ENCODE measurements at places on chromosomes 5 and 9.

- no peak for DNase-seq
Measured at GRCh38 chr9:20447291-20447690, 175.0 kb downstream of the MLLT3 start.

GRCh38 chr5:96049398-96050272 is 88.0 kb upstream of the ELL2 start:
- DNase-seq = no peak

DNA sequence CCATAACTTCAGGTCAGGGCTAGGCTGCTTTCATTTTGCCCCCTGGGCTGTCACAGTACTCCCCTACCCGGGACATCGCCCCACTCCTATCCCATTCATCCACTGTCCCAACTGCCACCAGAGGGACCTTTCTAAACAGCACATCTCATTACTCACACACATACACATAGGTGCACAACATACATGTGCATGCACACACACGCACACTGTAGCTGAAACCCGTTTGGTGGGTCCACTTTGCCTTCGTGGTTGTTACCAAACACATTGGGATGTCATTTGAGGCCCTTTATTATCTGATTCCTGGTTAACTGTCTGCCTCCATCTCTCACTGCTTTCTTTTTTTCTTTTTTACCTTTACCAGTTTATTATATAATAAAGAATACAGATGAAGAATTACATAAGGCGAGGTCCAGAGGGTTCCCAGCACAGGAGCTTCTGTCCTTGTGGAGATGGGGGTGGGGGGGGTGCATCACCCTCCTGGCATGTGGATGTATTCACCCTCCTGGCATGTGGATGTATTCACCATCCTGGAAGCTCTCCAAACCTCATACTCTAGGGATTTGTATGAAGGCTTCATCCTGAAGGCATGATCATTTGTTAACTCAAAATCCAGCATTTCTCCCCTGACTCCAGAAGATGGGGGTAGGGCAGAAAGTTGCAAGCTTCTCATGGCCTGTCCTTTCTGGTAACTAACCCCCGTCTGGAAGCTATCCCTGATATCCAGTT is 186.0 kb downstream of the GOLPH3 start:
- DNase-seq = no peak

DNA sequence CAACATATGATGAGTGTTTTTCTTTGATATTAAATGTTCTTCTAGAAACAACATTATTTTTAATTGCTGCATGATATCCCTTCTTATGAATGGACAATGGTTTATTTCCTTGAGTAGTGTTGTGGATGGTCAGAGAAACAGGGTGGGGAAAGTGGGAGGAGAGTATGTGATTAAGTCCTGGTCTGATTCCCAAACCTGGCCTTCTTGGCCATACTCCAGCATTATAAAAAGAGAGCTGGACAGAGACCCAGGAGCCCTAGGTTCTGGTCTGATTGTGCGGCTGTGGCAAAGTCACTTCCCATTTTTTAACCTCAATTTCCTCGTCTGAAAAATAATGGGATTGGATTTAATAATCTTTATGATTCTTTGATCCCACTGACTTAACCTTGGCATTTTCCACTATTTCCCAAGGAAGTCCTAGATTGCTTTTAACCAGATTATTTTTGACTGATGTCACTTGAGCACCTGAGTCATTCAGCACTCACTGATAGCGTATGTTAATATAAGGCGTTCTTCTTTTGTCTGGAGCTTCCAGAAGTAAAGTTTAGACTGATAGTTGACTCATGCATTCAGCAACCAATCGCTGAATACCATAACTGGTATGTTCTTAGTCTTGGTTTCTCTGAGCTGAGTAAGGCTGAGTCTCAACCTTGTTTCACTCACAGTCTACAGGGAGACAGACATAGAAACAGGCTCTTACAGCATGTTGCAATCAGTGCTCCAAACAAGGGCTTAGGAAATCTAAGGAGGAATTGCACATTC is 26.2 kb downstream of the OSMR start:
- DNase-seq = no peak

GRCh38 chr9:122261469-122261881 is 3.2 kb downstream of the RBM18 start:
- DNase-seq = no peak

Data from endothelial cell (in vitro differentiated cells).